ENCODE measurements at places on chromosomes 13 and 19.
A peak's percentile ranks its signal among the peaks of the same experiment; 100 is the strongest.

DNA sequence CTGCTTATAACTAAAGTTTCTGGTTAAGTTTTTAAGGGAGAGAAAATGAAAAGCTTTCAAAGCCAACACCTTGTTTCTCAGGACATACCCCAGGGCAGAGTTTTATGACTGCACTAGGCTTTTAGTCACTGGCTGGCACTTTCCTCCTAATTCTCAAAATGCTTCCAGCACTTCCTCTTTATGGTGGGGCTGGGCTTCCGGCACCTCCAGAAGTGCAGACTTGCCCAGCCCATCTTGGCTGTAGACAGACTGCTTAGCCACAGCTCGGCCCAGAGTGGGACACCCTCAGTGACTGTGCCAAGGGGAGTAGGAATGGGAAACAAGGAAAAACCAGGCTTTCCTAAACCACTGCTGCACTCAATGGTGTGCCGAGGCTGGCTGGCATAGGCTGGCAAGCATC, 23.2 kb upstream of the GTF3A start:
- no peak for DNase-seq

GRCh38 chr19:642767-643727, 3.4 kb downstream of the FGF22 start:
- no peak for DNase-seq

DNA sequence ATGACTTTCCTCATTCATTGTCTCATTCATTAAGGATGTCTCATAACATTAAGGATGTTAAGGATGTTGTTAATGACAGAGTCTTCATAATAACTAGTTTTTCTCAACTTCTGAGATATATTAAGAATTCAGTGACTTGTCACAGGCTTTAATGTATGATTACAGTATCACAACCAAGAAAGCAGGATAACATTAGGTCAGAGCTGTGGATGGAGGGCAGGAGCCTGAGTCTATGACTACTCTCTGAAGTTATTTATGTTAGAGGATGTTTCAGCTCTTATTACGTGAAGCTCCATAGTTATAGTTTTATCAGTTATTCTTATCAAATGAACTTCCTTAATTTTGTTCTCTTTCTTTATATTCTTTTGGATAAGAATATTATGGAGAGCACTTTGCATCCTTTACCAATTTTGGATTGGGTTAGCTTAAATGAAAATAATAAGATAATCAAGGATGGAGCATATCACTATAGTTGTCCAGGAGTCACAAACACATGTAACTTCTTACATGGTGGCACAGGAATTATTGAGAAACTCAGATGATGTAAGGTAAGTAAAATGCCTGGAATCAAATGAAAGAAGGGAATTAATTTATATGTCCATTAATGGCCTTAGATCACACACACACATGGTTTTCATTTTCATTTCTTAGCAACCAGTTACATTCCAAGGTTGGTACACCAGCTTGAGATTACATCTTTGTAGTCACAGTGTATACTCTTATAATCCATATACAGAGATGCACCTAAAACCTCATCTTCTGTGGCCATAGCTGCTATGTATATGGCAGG, 57.0 kb downstream of the SLC10A2 start:
- DNase-seq = no peak

GRCh38 chr19:11964496-11964857, 363 bp upstream of the ZNF763 start:
- no peak for DNase-seq

GRCh38 chr13:32911506-32911905, 104.7 kb upstream of the KL start:
- DNase-seq = no peak

DNA sequence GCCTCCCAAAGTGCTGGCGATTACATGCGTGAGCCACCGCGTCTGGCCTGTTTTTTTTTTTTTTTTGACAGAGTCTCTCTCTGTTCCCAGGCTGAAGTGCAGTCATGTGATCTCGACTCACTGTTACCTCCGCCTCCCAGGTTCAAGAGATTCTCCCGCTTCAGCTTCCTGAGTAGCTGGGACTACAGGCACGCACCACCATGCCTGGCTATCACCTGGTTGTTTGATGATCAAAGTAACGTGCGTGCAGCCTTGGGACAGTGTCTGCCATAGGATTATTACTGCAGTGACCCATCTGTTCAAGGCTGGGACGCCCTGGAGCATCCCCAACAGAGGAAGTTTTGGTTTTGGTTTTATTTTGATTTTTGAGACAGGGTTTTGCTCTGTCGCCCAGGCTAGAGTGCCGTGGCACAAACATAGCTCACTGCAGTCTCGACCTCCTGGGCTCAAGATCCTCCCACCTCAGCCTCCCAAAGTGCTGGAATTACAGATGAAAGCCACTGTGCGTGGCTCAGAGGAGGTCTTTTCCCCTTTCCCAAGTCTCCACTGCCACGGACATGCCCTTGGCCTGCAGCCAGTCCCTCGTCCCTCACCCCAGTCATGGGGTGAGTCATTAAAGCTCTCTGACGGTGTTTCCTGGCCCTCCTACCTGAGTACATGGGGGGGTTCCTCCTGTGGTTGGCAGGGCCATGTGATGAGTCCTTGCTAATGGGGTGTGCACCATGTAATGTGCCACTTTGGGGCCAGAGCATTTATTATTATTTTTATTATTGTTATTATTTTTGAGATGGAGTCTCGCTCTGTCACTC, 65.6 kb downstream of the IER2 start:
- DNase-seq = no peak

DNA sequence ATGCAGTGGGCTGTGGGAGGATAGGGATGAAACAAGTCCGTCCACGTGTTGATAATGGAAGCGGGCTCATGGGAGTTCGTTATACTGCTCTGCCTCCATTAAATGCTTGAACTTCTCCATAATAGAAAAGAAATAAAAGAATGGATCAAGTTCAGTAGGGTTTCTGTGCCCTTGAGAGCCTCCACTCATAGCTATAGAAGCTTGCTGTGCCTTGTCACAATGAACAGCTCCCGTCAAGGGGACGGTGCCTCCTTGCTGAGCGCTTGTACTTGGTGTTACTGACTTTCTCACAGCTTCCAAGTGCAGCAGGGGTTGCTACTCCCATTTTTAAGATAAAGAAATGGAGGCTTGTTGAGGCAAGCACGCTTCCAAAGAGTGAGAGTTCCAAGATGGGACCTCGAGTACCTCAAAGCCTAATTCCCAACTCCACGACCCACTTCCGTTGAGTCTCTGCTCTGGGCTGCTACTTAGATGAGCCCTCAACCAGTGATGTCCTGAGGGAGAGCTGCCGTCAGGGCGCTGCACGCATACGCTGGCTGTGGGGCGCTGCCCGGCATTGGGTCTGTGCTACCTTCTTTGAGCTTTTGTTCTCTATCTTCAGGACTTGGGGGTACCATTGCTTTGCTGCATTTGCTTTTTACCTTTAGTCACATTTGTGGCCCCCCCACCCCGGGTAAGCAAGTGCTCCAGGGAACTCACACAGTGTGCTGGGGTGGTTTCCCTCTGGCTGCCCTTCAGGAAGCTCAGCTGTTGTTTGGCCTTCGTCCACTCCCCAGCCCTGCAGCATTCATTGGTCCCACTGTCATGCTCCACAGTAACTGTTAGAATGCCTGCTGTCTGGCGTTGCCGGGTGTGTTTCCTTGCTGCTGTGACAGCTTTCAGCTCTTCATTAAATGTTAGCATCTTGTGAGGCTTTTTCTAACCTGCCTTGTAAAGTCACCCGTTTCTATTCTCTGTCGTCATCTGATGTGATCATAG, 9.5 kb downstream of the SNRNP70 start:
- no peak for DNase-seq

DNA sequence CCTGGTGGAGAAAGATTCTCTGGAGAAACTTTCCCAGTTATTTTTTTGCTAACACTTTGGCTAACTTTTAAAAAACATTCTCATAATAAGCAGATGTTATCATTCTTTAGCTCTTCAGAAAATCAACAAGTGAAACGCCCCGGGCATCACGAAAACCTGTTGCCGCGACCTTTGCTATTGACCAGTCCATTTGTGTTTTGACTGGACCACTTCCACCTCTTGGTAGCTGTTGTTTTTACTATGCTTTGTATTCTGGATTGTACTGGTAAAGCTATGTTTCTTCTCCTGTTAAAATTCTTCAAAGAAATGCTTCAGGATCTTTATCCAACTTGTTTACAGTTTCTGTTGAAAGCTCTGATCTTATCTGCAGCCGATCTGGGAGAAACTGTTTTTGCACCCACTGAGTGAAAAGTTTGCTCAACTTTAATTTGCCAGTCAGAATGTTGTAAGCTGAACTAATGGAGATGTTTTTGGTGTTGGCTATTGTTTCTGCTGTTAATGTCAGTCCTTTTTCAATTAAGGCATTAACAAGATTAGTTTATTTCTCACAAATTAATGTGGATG, 23.3 kb downstream of the UFM1 start:
- no peak for DNase-seq

DNA sequence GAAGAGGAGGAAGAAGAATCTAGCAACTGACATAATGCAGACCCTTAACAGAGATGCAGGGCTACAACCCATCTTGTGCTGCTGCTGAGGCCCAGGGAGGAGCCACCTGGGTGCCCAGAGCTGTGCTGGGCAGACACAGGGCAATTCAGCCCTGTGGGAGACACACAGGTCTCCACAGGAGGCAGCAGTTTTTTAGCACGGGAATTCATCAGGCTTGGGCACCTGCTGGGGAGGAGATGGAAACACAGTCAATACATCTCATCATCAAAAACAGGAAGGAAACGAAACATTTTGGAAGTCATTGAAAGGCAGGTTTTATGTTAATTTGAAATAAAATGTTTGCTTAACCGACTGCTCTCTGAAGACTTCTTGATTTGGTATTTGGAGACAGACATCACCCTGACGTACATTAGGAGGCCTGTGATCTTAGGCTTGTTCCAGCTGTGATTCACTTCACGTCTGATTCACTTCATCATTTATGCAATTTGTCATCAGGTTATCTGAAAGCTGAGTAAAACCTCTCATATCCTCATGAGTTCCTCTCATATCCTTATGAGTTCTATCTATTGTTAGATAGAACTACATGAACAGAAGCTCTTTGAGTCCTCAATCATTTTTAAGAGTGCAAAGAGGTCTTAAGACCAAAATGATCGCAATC, 77.4 kb downstream of the CYSLTR2 start:
- DNase-seq = no peak

GRCh38 chr13:114115796-114116195, 16.6 kb downstream of the RASA3 start:
- DNase-seq = no peak

- no peak for DNase-seq
Observed at GRCh38 chr19:1854542-1855039, 6.3 kb upstream of the REXO1 start.

GRCh38 chr13:95174517-95174916, 126.7 kb downstream of the ABCC4 start:
- no peak for DNase-seq

GRCh38 chr19:40598121-40598917, 2.9 kb upstream of the LTBP4 start:
- DNase-seq = peak; percentile 79
